Motor neuron (in vitro differentiated cells): ENCODE measurements at places on chromosomes 6 and 20. TPM values are rescaled to one million over a fixed set of nuclear protein-coding genes. Genes with fewer than 3 reads are reported as not detected.

The CYP39A1 gene
- 3.3 and 4.0 TPM in 2 replicates for total RNA-seq

The COL12A1 gene
- 27.0 and 29.3 TPM in 2 replicates for total RNA-seq

The CCHCR1 gene
- total RNA-seq = 27.2 and 31.6 TPM in 2 replicates

The LAMA4 gene
- 73.6 and 86.5 TPM in 2 replicates for total RNA-seq

The TMEM151B gene
- total RNA-seq = 13.5 and 15.1 TPM in 2 replicates

The WFDC5 gene
- total RNA-seq = 0.41 TPM in 1 of 2 replicates, not detected in the other

The TUBB gene
- 690 and 863 TPM in 2 replicates for total RNA-seq

The BPIFB1 gene
- total RNA-seq = not detected in 2 replicates

The TUBE1 gene
- total RNA-seq = 51.5 and 64.3 TPM in 2 replicates

The BPI gene
- total RNA-seq = 0.21 and 0.94 TPM in 2 replicates

The GGT7 gene
- total RNA-seq = 16.5 and 28.5 TPM in 2 replicates

The MEI4 gene
- total RNA-seq = 0.07 TPM in 2 replicates

The EYS gene
- 2.4 TPM in 2 replicates for total RNA-seq

The DDO gene
- not detected in 2 replicates for total RNA-seq

The MACROD2 gene
- total RNA-seq = 24.9 and 36.7 TPM in 2 replicates

The FAM83B gene
- total RNA-seq = 0.27 TPM in 1 of 2 replicates, not detected in the other

The CCN5 gene
- 0.13 and 0.18 TPM in 2 replicates for total RNA-seq

The IL17F gene
- total RNA-seq = not detected in 2 replicates

The FOXF2 gene
- not detected in 2 replicates for total RNA-seq

The SOX4 gene
- 149 and 161 TPM in 2 replicates for total RNA-seq

The C20orf141 gene
- not detected in 2 replicates for total RNA-seq

The IL20RA gene
- 0.14 TPM in 1 of 2 replicates, not detected in the other for total RNA-seq

The SLC35D3 gene
- not detected in 2 replicates for total RNA-seq

The VIP gene
- total RNA-seq = not detected in 2 replicates

The ALDH5A1 gene
- total RNA-seq = 4.1 and 5.6 TPM in 2 replicates

The EGFL8 gene
- total RNA-seq = 5.7 and 9.4 TPM in 2 replicates

The PARD6B gene
- total RNA-seq = 4.7 and 5.5 TPM in 2 replicates
